ENCODE measurements at places on chromosomes 2 and 18.

GRCh38 chr18:44859263-44859662, 178.6 kb downstream of the SETBP1 start:
- no peak for DNase-seq

DNA sequence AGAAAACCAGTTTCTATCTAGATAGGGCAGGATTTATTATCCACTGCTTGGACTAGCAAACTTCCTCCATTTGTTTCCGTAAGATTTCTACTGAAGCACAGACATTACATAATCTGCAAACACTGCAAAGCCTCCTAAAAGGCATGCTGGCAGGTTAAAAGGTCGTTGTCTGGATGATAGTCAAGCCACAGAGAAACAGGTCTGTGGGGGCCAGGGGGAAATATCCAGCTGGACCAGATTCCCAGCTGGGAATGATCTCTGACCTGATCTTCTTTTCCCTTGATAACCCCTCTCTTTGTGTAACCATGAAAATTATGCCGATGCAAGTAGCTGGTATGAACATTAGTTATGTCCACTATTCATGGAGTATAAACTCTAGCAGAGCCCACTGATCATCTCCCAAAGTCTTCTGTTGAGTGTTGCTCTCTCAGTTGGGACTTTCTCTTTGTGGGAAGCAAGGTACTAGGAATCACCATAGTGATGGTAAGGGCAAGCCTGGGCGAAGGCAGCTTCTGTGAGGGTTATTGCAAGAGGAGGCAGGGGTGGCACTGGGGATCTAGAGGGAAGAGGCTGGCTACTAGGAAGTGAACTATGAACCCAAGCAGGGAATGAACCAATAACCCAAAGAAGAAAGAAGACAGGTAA, 61.3 kb downstream of the GDF7 start:
- DNase-seq = no peak

DNA sequence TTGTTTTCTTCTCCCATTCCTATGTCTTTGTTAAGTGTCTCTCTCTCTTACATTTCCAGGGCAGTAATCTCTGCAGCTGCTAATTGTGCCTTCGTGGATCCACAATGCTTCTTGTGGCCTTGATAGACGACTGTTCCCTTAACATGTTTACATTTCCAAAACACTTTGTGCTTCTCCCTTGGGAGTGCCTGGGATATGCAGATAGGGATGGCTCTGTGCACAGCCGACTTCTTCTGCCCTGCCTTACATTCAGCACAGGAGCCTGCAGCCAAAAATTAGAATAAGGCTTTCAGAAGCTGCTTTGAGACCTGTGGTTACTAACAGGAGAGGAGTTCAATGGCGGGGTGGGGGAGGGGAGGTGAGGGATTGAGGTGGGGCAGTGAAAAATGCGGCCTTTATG, 328.9 kb downstream of the TDRD15 start:
- DNase-seq = no peak

DNA sequence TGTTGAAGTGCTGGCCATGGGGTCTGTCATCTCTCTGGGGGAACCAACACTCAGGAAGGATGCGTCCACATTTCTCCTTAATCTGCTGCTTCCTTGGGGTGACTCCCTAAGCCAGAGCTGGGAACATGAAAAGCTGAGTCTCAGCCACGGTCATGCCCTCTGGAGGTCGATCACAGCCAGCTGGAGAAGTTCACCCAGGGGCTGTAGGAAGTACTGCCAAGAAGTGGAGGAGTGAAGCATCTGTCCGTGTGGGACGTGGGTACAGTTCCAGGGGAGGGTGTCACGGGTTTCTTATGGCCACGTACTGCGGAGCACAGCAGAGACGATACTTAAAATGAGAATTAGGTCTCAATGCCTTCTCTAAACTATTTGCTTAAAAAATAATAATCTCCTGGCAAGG, 42.4 kb upstream of the IGFBP2 start:
- DNase-seq = no peak

DNA sequence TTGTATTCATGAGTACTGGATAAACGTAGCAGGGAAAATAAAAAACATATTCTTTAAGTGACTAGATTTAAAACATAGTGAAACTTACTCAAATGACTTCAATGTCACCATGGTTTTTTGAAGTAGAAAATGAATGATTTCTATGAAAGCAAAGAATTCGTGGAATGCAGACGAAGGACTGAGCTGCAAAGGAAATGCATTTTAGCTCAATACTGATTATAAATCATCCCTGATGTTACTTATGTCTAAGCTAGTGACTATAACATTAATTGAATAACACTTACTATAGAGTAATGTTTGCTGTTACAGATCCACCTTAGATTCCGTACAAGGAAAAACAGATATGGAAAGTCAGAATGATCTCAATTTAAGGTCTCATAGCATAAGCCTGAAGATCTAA, 1257.7 kb upstream of the CDH2 start:
- no peak for DNase-seq

DNA sequence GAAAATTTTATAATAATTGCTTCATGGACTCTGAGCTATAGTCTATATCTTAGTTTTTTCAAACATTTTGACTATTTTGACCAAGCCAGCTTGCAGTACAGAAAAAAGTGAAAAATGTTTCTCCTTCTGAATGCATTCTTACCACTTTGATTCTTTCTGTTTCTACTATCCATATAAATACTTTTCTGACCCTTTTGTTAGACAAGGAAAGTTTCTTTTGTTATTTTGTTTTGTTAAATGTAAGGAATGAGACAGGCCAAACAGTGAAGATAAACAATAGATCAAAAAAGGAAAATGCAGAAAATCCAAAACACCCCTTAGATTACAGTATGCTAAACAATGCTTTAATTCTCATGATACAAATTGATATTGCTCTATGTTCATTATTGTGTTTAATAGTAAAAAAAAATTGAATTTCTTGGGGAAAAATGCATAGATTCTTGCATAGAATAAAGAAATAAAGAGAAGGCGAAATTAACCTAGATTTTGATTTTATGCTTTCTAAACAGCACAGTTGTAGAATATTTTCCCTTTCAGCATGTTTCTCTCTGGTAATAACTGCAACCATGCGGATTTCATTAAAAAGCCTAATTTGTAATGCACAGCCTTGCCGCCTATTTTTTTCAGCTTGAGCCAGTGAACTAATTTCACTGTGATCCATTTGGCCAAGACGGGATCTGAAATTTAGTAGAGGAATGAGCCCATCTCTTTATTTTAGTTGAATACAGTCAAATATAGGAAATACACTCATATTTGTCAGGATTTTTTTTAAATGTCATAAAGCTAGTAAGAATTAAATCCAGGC, 976 bp downstream of the TNFAIP6 start:
- DNase-seq = no peak

DNA sequence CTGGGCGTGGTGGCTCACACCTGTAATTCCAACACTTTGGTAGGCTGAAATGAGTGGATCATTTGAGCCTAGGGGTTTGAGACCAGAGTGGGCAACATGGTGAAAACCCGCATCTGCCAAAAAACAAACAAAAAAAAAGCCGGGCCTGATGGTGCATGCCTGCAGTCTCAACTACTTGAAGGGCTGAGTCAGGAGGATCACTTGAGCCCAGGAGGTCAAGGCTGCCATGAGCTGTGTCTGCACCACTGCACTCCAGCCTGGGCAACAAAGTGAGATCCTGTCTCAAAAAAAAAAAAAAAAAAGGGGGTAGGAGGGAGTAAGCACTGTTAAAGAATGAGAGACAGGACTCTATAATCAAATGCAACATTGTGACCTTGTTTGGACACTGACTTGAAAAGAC, 54.6 kb downstream of the HDLBP start:
- DNase-seq = no peak

DNA sequence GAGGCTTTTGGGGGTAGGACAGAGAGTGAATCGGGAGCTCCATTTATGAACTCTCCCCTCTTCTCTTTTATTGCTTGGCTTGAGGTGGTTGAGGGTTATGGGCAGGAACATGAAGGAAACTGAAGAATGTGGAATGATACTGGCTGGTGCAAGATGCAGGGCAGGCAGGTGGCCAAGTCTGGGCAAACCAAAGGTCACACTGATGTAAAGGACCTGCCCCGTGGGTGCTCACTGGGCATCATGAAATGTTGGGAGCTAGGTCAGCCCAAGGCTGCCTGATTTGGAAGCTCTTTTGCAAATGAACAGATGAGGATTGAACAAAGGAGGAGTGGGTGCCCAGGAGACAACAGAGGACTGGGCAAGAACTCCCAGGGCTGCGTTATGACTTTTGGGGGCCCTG, 328.9 kb downstream of the CLIP4 start:
- DNase-seq = no peak

DNA sequence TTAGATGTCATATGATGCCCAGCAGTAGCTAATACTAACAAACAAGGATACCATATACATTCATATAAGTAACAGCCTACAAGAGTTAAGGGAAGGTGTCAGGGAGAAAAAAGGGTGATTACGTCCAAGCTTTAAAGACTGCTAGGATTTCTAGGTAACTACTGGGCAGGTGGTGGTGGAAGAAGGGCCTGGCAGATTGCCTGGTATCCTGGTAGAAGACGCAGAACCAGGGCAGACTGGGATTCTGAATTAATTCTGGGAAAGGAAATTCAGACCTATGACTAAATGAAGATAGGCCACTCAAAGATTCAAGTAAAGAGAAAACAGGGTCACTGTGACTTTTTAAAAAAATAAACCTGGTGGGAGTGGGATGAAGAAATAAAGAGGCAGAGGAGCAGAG, 31.9 kb downstream of the NDUFA10 start:
- no peak for DNase-seq

GRCh38 chr2:122530814-122531213, 775.4 kb downstream of the TSN start:
- DNase-seq = no peak

DNA sequence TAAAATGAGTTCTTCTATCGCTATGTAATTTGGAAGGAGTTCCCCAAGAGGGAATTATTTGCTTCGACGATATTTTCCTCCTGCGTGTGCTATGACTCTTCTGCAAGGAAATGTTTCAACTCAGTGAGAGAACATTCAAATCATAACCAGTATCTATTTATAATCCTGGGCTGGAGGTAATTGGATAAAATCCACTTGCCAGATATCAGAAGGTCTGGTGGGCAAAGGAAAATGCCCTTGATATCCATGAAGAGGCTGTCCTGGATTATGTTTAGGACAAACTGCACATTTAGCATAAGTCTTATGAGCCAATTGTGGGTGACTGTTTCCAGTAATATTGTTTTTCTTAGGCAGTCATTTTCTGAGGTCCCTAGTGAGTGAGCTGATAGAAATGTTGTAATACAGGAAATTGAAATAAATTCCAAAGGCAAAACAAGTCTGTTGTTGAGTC, 17.7 kb downstream of the RPIA start:
- DNase-seq = no peak

DNA sequence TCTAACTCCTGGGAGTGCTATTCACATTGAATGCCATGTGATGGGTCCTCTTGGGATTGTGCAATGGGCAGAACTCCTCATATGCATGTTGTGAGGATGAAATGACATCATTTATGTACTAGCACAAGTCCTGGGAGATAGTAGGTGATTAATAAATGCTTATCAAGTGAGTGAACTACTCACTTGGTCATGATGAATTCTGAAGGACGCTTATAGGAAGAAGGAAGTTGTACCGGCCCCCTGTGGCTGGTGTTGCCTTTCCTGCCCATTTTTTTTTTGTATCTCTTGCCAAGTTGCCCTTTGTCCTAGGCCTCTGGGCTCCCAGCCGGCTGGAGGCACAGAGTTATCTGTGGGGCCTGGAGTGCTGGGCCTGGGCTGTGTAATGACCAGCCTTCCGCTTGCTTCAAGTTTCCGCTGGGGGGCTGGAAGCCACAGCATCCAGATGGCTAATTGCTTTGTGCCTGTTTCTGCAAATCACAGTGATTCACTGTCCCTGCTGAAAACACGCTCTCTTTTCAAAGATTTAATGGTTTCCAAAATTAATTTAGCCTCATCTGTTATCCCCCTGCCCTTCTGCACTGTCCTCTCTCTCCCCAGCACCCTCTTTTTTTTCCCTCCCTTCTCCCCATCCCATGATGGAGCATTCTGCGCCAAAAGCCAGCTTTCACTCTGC, 33.7 kb upstream of the MRPL33 start:
- DNase-seq = no peak

- no peak for DNase-seq
Measured at GRCh38 chr2:144249035-144249637, 270.8 kb downstream of the ZEB2 start.

GRCh38 chr2:83172841-83173240, 1286.2 kb downstream of the SUCLG1 start:
- DNase-seq = no peak

- no peak for DNase-seq
Measured at GRCh38 chr18:77013811-77014521, 118.6 kb downstream of the MBP start.

DNA sequence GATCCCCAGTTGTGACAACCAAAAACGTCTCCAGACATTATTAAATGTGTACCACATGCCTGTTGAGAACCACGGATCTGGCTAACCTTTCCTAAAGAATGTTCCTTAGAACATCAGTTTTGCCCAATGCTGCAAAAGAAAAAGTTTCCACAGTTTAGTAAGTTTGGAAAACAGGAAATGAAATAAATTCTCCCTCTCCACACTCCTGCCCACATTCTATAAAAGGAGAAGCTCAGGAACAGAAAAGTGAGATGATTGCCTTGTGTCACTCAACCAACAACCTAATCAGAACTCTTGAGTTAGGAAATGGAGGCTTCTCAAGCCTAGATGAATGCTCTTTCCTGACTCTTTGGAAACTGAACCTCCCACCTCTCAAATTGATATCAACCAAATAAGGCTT, 56.1 kb upstream of the NFE2L2 start:
- no peak for DNase-seq

DNA sequence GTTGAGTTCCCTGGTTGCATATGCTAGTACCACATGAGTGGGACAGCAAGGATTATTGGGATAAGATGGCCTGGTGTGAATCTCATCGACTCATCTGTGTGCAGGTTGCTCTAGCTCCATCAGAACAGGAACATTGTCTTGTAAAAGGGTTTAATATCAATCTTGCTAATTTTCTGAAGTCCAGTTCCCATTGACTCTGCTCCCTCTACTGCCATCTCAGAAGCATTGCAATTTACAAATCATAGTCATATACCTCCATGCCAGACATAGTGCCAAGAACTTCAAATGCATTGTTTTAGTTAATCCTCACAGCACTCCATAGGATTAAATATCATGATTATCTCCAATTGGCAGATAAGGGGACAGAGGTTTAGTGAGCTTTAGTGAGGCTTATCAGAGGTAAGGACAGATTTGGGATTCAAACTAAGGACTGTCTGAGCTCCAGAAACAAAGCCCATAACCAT, 4.8 kb upstream of the STAT4 start:
- DNase-seq = no peak

- DNase-seq = no peak
Measured at GRCh38 chr2:10059552-10060335, 16.4 kb downstream of the KLF11 start.

- DNase-seq = no peak
Measured at GRCh38 chr18:77023102-77023782, 109.3 kb downstream of the MBP start.

Data from Panc1 (cell line).